ENCODE measurements at places on chromosomes 3 and 15.

DNA sequence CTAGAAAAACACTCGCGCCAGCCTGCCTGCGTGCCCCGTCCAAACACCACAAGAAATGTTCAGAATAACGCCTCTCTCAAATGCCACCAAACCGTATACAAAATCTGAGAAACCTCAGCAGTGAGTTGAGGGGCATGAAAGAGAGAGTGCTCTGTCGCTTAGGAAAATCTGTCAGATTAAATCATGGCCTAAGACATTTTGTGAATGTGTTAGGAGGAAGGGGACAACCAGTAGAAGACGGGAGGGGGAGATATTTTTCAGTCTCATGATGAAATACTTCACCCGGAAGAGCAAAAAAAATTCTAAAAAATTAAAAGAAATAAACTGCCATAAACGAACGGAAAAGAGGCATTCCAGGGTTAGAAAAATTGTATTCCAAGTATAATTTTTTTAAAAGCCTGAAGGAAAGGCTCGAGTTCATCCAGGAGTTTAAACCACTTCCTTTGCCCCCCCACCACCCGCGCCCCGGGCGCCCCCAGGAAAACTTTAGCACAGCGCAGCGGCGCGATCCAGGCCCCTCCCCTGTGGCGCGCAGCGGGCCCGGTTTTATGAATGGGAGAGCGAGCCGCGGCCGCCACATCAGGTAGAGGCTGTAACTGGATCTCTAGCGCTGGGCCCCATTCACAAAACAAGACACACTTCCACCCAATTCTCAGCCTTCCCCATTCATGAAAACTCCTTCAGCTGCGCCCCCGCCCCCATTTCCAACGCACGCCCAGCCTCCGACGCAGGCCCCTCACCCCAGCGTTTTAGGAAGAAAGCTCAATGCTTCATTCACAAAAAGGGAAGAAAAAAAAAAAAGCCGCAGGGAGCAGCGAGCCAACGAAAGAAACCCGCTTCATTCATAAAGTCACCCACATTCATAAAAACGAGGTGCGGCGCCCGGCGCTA lies 1.4 kb downstream of the ETV5 start:
- DNase-seq, result peak; percentile 81

GRCh38 chr15:69466733-69467132 lies 14.1 kb downstream of the RPLP1 start:
- DNase-seq, result no peak

- DNase-seq, result no peak
These were observed 47.7 kb downstream of the UMPS start for GRCh38 chr3:124777762-124778470.

DNA sequence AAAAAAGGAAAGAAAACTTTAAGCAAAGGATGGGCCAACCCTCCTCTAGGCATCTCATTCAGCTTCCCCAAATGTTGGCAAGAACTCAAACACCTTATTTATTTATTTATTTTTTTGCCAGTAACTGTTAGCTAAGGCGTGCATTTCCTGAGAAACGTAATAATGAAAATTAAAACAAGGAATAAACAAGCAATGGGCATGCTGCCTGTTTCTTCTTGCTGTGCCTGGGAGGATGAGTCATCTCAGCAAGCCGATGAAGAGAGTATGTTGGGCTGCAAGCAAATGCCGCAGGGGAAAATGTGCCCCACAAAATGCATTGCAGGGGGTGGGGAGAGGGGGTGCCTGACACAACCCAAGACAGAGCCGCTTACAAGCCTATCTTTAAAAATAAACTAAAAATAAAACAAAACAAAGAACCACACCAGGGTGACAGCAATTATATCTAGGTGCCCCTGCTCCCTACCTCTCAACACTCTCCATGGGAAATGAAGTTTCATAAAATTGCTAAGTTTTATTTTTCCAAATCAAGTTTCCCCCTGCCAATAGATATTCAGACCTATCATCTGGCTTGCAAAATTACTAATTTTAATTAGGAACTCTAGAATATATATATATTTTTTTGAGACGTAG lies 40.3 kb downstream of the EIF4E3 start:
- peak; percentile 78 for DNase-seq

GRCh38 chr3:33687406-33688010 lies 30.5 kb downstream of the CLASP2 start:
- peak; percentile 34 for DNase-seq

GRCh38 chr3:127172781-127173515 lies 20.0 kb upstream of the PRR23E start:
- DNase-seq, result peak; percentile 75

GRCh38 chr3:192917028-192917403 lies 640 bp downstream of the MB21D2 start:
- DNase-seq, result peak; percentile 77

GRCh38 chr3:42708611-42709151 lies 6.1 kb upstream of the HHATL start:
- no peak for DNase-seq

DNA sequence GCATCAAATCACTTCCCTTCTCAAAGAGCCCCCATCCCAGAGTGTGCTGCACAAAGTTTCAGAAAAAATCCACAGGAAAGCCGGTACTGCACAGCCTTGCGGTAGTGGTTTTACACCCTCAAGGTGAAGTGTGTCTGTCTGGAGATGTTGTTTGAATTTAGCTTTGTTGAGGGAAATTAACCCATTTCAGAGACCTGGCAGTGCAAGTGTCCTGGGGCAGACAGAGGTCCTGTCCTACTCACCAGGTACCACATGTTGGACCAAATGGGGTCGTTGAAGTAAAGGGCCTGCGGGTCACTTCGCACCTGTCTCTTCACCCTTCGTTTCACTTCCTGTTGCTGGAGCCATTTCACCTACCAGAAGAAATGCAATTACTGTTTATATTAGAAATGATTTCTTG lies 57.8 kb downstream of the PCSK6 start:
- no peak for DNase-seq

GRCh38 chr3:20054549-20054987 lies 14.3 kb downstream of the KAT2B start:
- DNase-seq, result peak; percentile 77

DNA sequence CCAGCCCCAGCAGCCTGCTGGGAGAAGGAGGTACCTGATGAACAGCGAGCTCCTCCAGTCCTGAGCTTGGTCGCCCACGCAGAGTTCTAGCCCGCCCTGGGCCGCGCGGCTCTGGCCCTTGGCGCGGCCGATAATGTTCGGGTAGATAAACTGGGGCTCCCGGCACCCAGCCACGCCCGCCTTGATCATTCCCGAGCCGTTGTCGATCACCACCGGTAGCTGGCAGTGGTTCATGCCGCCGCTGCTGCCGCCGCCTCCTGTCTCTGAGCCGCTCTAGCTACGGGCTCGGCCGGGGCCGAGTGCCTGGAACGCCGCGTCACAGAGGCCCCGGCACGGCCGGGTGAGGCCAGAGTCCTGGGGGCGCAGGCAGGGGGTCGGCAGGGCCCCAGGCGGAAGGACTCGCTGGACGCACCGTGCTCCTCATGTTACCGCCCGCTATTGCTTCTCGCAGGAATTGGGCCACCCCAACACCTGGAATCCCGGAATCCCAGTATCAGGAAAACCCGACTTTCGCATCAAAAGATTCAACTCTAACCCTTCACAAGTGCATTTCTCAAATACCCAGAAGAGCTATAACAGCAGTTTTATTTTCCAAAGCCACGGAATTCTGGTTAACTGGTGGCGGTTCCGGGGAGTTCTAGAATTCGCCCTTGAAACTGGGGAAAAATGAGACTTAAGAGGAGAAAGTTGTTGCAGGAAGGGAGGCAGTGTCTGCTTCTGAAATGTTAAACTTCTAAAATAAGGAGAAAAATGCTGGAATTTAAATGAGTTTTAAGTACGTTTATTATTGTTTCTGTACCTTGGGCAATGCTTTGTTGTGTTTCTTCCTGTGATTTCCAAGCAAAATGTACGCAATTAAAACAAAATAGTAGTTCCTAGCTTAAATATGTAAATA lies at the start of gene ACTRT3:
TSS of gene ACTRT3 (minus strand) at position 275 of the 895 bp plus-strand sequence. CDS start at position 234, 41 bp downstream.
- peak; percentile 70 for DNase-seq

- no peak for DNase-seq
These were observed 133.6 kb upstream of the ICE2 start for GRCh38 chr15:60612400-60613048.

GRCh38 chr15:92417716-92418115 lies 24.0 kb downstream of the ST8SIA2 start:
- no peak for DNase-seq

- no peak for DNase-seq
These were observed 535.8 kb downstream of the ZBBX start for GRCh38 chr3:166844329-166844728.

DNA sequence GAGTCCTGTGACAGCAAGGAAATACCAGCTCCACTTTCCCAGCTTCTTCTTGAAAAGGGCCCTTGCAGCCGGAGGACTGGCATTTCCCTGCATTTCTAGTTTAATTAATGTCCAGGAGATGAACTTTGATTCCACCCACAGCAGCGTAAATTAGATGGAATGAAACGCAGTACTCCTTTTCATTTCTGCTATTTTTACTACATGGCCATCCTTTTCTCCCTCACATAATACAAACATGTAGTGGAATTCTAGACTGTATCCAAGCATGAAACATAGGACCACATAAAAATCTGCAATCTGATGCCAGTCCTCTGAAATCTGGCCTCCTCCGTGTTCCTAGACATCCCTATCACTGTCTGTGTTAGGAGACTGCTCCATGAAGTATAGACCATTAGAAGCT lies 403.2 kb downstream of the NR2F2 start:
- DNase-seq, result no peak

- no peak for DNase-seq
These were observed 116.5 kb downstream of the CMSS1 start for GRCh38 chr3:99933971-99934750.

GRCh38 chr3:55203546-55203945 lies 275.7 kb upstream of the LRTM1 start:
- no peak for DNase-seq

All from astrocyte of the spinal cord (primary cell).